ENCODE measurements at places on chromosomes 1 and 21.

GRCh38 chr1:16115468-16115983 is 40.3 kb downstream of the EPHA2 start:
- no peak for DNase-seq

DNA sequence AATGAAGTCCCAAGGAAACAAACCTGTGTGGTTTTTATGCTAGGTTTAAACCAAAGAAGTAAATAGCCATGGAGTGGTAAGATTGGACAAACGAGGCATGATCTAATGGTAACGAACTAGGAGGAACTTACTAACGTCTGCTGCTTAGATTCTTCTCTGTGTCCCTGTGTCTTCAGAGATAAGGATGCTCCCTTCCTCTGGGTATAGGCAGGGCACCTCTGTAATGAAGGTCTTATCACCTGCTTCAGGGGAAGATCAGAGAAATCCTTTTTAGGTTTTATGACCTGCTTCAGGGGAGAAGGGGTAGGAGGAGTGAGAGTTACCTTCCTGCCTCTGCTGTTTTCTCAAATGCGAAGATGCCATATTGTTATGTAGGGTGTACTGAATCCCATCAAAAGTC is 214.9 kb upstream of the L1TD1 start:
- DNase-seq: no peak

DNA sequence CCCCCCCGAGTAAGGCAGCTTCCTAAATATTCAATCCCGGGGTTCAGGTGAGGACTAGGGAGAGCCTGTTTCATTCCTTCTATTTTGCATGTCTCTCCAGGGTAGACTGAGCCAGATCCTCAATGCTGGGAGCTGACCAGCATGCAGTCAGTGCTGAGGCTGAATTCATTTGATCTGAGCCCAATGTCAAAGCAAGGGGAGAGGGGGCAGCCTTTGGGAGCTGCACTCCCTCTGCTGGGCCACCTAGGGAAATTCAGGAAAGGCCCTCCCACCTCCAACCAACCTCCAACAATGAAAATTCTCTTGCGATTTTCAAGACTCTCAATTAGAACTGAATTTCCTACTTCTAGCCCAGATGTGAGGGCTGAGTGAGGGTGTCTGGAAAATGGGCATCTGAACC is 371.2 kb downstream of the NPHP4 start:
- DNase-seq: no peak

GRCh38 chr1:224696891-224697765 is 81.0 kb downstream of the CNIH3 start:
- no peak for DNase-seq

GRCh38 chr1:42484382-42484781 is 21.3 kb downstream of the CCDC30 start:
- DNase-seq: no peak

DNA sequence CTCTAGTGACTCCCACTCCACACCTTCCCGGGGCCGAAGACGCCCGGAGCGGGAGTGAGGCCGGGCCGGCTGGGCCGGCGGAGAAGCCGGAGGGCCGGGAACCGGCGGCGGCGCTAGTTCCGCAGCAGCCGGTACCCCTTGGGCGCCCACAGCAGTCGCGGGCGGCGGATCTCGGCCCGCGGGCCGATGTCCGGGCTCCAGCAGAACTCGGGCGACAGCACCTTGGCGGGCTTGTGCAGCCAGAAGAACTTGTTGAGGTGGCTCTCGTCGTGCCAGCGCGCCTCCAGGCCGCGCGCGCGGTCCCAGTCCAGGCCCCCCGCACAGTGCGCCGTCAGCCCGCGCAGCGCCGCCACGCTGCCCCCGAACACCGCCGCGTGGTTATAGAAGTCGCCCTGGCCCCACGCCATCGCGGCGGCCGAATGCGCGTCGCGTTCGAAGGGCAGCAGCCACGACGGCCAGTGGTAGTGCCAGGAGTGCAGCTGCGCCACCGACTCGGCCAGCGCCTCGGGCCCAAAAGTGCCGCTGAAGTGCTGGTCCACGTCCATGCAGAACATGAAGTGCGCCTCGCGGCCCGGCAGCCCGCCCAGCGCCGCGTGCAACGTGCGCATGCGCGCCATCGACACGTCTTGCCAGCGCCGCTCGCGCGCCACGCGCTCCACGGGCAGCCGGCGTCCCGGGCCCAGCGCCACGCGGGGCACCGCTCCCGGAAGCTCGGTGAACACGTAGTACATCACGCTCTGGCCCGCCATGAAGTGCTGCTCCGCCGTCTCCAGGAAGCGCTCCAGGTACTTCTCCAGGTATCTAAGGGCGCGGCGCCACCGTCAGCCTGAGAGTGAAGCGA is 14.0 kb downstream of the A3GALT2 start:
- no peak for DNase-seq

GRCh38 chr1:115717541-115717940 is 51.0 kb downstream of the CASQ2 start:
- DNase-seq: no peak

DNA sequence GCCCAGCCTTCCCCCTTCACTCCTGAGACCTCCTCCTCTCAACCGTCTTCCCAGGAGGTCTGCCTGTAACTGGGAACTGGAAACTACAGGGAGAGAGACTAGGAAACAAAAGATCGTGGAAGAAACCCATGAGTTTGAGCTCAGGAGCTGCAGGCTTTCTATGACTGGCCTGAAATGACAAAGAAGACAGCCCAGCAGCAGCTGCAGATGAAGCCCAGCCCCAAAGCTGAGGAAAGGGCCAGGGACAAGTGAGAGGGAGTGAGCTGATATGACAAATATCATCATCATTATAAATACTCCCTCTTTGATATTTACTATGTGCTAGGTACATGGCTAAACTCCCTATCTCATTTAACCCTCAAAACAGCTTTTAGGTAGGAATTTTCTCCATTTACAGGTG is 142.6 kb upstream of the CTTNBP2NL start:
- DNase-seq: no peak

DNA sequence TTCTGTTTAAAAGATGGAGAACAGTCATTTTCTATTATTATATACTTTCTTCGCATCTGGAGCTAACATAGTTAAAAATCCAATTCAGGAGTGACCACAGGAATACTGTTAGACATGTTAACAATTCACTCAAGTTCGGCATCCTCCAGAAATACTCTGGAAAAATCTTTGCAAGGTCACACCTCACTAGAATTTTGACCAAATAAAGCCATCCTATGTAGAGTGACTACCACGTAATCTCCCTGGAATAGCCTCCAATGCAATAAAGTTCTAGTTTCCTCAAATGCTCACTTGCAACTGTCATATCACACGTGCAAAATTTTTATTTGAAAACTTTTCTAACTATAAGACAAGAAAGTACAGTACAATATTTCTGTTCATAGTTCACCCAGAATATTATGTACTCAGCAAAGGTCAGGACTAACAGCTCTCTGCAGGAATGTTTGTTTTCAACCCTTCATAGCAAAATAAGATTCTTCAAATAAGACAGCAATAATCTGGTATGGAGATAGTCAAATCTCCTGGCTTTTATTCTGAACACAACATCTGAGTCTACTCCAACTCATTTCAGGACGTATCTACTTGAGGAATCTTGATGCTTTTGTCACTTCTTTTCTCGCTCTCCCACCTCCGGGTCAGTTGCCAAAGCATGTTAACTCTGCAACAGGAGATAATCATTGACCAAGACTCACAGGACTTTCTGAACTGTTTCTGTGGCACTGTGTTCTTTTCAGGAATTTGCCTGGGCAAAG is 82.6 kb downstream of the GDAP2 start:
- DNase-seq: no peak

GRCh38 chr1:160085686-160086455 is 4.5 kb downstream of the KCNJ9 start:
- DNase-seq: no peak

- no peak for DNase-seq
Measured at GRCh38 chr1:162371611-162372010, 5.0 kb downstream of the SPATA46 start.

- DNase-seq: no peak
Measured at GRCh38 chr1:77631302-77631701, 51.2 kb downstream of the ZZZ3 start.

DNA sequence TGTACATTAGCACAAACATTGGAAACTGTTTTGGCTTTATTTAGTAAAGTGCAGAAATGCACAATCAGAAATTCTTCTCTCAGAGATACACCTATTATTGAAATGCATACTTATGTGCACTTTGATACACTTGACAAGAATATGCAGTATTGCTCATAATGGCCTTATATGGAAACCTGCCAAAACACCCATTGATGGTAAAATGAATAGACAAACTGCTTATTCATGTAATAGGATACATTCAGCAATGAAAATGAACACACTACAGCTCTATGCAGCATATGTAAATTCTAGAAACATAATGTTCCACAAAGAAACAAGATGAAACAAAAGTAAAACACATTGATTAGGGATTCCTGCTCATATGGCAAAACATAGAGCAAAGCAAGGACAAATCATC is 223.9 kb downstream of the S1PR1 start:
- DNase-seq: no peak

GRCh38 chr1:50368179-50369007 is 54.9 kb downstream of the DMRTA2 start:
- no peak for DNase-seq

DNA sequence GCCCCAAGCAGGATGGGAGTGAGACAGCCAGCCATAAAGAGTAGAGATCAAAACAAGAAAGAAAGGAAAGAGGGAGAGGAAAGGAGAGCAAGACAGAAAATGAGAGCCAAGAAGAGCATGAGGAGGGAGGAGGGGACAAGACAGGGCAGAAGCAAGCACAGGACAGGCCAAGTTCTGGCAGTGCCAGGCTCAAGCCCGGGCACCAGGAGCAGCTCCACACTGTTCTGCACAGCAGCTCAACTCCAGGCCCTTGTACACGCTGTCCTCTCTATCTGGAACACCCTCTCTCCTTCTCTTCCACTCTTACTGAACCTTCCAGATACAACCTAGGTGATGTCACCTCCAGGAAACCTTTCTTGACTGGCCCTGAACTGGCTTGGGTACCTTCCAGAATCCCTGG is 11.7 kb downstream of the IFFO2 start:
- no peak for DNase-seq

All from forelimb muscle (tissue), 1 donor.